ENCODE measurements at places on chromosomes 7 and 10.

GRCh38 chr7:148535217-148535616, 55.3 kb upstream of the C7orf33 start:
- no peak for DNase-seq

- no peak for DNase-seq
Observed at GRCh38 chr7:154256150-154256549, 204.0 kb downstream of the DPP6 start.

DNA sequence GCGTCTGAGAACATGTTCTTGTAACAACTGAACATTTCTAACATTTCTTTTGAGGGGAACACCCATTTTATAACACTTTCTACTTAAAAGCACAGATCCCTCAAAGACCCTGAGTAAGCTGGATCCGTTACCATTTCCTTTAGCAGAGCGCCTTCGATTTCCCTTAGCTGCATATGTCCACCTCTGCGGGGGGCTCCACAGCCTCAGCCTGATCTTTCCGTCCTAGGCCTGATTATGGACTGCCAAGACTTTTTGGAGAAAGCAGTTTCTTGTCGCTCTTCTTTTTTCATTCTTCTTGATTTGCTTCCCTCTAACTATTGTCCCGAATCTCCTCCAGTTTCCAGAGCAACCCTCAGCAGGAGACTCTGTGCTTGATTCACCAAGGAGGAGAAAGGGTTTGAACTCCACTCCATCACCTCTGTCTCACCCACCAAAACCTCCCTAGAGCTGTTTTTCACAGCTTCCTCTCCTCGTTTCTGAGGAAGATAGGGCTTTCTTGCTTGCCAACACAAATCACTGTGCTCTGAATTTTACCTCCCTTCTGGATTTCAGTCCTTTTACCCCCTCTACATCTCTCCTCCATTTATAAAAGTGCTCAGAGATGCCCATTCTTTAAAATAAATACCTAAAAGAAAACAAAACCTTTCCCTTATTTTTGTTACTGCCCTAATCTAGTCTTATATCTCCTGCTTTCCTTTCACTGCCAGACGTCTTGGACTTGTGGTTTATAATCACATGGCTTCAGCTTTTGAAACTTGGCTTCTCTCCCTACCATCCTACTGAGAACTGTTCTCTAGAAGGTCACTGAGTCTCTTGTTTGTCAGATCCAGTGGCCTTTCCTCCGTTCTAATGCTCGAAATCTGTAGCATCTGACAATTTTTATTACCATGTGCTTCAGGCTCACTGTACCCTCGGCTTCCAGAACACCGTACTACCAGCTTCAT, 30.5 kb upstream of the ZRANB1 start:
- peak; percentile 86 for DNase-seq

DNA sequence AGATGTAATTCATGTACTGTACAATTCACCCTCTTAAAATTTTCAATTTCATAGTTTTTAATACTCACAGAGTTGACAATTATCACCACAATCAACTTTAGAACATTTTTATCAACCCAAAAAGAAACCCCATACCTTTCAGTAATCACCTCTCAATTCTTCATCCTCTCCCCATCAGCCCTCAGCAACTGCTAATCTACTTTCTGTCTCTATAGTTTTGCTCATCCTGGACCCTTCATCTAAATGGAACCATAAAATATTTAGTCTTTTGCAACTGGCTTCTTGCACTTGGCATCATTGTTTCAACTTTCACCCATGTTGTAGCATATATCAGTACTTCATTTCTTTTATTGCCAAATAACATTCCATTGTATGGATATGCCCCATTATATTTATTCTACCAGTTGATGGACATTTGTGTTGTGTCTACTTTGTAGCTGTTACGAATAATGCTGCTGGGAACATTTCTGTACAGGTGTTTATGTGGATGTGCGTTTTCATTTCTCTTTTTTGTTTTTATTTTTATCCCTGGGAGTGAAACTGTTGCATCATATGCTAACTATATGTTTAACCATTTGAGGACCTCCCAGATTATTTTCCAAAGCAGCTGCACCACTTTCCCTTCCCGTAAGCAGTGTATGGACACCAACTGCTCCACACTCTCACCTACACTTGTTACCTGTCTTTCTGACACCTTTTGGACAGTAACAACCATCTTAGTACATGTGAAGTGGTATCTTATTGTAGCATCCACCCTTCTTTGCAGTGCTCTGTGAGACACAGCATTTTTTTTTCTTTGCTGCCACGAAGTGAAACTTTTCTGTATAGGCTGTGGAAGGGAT, 65.4 kb upstream of the APBB1IP start:
- DNase-seq: no peak

DNA sequence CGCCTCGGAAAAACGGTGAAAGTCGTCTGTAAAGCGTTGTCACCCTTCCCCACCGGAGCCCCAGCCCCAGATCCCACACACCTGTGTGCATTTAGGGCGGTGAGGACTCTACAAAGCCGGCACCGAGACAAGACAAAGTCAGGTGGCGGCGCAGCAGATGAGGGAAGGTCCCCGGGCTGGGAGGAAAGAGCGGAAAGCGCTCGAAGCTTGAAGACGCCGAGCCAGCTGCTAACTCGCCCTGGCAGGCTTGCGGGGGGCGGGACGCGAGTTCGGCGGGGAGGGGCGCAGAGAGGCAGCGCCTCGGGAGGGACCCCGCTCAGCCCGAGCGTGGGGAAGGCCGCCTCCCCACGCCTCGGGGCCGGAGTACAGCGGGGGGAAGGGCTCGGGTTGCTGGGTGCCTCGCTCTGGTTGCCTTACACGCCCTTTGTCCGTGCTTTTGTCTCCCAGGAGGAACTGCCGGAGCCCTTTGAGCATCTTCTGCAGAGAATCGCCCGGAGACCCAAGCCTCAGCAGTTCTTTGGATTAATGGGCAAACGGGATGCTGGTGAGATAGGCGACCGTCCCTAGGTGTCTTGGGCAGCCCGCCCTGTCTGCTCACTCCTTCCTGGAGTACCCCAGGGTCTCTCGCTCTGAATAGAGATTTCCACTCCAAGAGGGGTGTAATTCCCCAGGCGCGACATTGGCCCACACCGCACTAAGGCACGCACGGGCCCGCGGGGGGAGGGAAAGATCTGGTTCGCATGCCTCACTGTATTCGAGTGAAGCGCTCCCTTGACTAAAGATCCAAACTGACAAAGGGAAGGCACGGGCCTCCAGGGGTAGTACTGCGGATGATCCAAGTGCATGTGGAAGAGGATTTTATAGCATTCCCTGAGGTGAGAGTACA, 1.6 kb downstream of the TAC1 start:
- no peak for DNase-seq

DNA sequence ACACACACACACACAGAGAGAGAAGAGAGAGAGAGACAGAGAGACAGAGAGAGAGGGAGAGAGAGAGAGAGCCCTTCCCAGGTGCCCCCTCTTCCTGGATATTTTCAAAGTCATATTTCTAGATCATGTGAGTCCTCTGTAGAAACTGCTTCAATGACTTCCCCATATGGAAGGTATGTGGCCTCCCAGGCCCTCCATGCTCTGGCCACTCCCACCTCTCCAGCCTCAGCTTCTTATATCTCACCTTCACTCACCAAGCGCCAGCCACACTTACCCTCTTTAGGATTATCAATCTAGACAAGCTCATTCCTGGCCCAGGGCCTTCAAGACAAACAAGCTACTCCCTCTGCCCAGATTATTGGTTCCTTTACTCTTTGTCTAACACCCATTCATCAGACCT, 259.7 kb downstream of the MTERF1 start:
- DNase-seq: no peak

- DNase-seq: peak; percentile 13
Observed at GRCh38 chr7:43141091-43141490, 28.6 kb downstream of the HECW1 start.

Measured in iris pigment epithelial cell (primary cell).